ENCODE measurements at places on chromosomes 16 and 17. TPM values are rescaled to one million over a fixed set of nuclear protein-coding genes. Genes with fewer than 3 reads are reported as not detected.

The DGKE gene
- 2.8 TPM for total RNA-seq

The SOST gene
- total RNA-seq = not detected

The KRTAP1-5 gene
- not detected for total RNA-seq

DNA sequence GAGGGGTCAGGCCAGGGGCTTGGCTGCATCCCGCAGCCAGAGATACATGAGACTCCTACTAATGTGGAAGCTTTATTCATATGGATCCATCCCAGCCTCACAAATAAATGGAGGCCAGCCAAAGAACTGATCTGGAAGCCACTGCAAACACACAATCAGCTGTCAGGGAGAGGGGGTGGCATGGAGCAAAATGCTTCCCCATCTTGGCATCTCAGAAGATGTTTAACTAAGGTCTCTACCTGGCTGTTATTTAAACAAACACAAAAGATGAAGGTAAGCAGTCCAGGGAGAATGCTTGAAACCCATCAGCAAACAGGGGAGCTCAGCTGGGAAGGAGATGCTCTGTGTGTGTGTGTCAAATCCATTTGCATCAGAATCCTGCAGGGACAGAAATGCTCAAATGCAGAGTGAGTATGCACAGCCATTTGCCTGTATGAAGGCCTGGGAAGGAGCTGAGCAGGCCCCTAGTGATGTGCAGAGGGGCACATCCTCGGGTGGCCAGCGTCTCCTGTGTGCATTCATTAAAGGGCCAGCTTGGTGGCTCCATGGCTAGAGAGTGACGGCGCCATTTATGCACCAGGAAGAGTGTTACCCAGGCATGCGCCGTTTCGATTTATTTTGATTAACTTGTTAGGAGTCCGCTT is 34.2 kb upstream of the IRX3 start:
- DNase-seq = no peak

GRCh38 chr17:6523809-6524355 is 32.5 kb downstream of the PITPNM3 start:
- no peak for DNase-seq

- no peak for DNase-seq
These were observed 106.7 kb downstream of the RBFOX3 start for GRCh38 chr17:79504181-79504605.

- DNase-seq = no peak
These were observed 13.4 kb downstream of the HSPB9 start for GRCh38 chr17:42135664-42136653.
